ENCODE measurements at places on chromosomes 2 and 18.

GRCh38 chr2:15748736-15749323, 157.2 kb downstream of the DDX1 start:
- DNase-seq, result peak; percentile 15

DNA sequence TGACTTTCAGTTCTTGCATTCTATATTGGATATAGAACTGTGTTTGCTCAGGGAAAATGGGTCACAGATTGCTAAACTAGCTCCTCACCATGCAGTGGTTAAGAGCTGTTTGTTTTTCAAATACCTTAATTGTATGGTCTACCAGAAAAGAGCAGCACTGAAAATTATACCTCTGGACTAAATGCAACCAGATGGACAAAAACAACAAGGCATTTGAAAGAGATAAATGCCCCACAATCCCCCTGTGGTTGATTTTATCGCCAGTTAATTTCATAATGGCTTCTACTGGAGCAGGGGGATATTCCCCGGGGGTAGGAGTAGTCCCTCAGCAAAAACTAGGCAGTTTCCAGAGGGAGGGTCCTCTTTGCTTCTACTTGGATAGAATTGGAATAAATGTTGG, 267.9 kb upstream of the TNP1 start:
- DNase-seq, result no peak

DNA sequence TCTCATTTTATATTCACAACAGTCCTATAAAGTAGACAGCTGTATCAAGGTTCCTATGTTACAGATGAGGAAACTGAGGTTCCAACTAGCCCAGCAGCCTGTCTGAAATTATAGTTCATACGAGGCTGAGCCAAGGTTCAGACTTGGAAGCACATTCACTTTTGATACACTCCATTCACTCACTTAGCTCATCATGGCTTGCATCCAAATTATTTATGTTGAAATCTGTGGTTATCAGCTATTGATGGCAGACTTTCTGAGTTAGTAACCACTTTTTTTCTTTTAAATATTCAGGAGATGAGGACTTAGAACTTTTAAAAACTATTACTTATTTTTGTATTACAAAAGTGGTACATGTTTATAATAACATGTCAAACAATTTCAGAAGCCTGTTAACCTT, 188.2 kb downstream of the MTX2 start:
- DNase-seq, result no peak

DNA sequence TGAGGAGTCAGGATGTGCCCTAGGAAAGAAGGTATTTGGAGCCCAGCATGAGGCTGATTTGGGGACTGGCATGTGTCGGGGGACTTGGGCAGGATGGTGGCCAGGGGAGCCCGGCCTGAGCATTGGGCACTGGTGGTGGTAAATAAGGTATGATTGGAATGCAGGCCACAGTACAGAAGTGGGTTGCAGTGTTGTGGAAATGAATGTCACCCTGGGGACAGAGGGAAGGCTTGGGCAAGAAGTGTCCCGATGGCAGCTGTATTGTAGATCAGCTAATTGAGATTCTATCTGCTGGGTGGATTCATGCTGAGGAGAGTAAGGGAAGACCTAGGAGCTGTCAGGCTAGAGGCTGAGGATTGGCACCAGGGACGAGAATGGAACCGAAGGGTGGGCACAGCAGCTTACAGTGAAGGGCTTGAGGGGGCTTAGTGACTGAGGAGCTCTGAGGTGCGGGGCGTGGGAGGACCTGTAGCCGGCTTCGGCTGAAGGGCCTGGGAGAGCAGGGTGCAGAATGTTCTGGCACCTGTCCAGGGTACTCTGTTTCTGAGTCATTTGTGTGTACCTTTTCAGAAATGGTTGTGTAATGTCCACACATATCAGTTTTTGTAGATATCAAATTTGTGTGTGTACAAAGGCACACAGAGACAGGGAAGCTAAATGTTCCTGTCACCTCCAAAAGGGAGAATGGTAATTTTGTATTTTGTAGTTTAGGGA, 170.2 kb downstream of the PRKCE start:
- no peak for DNase-seq

GRCh38 chr2:40192864-40193669, 258.8 kb downstream of the SLC8A1 start:
- no peak for DNase-seq

DNA sequence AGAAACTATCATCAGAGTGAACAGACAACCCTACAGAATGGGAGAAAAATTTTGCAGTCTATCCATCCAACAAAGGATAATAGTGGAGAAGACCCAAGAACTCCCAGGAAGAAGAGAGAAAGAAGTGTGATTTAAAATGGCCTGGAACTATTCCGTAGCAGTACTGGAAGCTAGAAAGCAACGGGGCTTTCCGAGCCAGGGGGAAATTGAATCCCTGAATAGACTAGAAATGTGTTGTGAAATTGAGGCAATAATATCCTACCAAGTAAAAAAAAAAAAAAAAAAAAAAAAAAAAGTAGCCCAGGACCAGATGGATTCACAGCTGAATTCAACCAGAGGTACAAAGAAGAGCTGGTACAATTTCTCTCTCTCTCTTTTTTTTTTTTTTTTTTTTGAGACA, 69.3 kb downstream of the FARP2 start:
- DNase-seq, result no peak

GRCh38 chr18:3305354-3305762, 43.4 kb downstream of the MYL12B start:
- no peak for DNase-seq

- no peak for DNase-seq
These were observed 267.5 kb upstream of the SLC8A1 start for GRCh38 chr2:40719414-40719813.

DNA sequence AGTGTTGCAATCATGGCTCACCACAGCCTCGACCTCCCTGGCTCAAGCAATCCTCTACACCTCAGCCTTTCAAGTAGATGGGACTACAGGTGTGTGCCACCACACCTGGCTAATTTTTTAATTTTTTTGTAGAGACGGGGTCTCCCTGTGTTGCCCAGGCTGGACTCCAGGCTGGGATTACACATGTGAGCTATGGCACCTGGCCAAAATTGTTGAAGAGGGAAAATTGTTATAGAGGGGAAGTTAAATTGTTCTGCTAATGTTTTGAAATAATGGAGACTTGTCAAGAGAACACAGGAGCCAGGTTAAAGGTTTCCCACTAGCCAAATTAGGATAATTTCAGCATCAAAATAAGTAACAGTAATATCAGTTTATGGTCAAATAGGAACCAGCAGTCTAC, 25.1 kb downstream of the PPIG start:
- DNase-seq, result no peak

GRCh38 chr2:37829202-37829601, 95.9 kb upstream of the RMDN2 start:
- DNase-seq, result no peak

DNA sequence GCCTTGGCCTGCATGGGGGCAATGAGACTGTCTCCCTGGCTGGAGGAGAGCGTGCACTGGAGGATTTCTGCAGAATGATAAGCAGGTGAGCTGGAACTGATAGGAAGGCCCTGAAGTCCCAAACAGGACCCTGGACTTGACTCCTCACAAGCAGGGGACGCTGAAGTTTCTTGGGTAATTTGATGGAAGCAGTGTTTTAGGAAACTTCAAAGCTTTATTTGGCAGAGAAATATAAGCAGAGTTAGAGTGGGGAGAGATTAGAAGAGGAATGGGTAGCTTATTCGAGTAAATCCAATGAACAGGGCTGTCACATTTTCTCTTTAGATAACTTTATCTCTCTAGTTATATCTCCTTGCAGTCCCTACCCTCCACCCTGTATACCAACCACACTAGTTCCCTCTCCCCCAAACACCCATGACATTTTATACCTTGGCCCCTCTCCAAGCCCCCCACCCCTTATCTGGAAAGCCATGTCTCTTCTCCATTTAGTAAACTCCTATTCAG, 73.6 kb upstream of the IGFBP5 start:
- DNase-seq, result no peak

DNA sequence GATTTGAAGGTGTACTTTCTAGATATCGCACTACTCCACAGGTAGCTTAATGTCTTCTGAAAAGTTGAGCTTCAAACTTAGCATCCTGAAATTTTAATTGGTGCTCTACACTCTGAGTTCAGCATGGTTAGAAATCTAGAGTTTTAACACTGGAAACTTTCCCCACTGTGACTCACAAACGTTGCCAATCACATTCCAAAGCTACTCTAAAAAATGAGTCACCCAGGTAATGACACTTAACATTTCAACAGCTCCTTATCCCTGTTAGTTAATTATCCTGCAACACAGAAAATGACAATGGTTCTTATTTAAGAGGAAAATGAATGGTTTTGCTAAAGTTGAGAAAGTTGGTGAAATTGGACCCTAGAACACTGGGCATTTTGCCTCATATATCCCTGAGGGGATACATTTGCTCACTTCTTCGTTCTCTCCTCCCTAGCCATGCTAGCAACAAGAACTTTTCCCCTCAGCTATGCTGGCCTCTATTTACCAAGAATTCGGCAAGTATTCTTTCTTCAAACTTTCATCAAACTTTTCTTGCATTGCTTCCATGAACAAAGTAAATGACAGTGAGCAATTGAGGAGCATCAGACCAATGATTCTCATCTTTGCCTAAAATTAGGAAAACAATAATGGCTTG, 1024.1 kb upstream of the KLHL29 start:
- DNase-seq, result no peak

GRCh38 chr2:58532641-58533040, 291.5 kb upstream of the FANCL start:
- no peak for DNase-seq

DNA sequence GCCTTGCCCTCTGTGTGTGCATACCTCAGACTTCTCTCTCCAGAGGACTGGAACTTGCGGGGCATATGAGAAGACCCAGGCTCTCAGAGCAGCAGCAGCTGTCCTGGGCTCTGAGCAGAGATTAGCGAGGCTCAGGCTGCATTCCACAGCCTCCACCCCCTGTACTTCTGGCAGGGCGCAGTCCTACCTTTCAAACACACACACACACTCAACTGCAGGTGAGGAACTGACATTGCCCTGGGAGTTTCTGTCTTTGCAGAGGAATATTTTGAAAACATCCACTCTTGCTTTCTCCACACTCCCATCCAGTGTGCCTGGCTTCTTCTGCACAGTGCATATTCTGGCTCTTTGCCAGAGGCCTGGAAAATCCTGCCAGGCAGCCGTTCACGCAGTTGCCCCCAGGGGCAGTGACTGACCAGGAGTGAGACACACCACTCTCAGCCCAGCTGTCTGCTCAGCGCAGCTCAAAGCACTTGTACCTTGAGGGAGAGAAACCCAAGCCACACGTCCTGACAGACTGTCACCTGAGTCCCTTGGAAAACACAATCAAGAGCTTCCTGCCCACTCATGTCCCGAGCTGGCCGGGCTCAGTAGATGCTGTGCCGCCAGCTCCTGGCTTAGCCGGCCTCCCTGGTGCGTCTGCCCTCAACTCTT, 460.8 kb downstream of the RNF144A start:
- peak; percentile 66 for DNase-seq

DNA sequence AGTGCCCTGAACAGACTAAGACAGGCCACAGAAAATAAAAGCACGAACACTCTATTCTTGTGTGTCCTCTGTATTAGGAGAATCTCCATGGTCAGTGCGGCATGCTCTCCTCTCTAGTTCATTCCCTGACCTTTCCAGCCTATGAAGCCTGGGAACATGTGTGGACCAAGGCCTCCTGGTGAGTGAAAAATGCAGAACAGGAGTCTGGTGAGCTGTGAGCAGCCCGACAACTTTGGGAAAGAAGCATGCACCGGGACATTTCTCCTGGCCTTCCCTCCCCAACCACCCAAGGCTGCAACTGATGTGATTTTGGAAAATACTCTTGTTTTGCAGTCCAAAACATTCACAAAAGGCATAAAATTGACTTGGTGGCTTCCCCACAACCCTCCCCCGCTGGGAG, 878.3 kb upstream of the ID2 start:
- DNase-seq, result no peak

DNA sequence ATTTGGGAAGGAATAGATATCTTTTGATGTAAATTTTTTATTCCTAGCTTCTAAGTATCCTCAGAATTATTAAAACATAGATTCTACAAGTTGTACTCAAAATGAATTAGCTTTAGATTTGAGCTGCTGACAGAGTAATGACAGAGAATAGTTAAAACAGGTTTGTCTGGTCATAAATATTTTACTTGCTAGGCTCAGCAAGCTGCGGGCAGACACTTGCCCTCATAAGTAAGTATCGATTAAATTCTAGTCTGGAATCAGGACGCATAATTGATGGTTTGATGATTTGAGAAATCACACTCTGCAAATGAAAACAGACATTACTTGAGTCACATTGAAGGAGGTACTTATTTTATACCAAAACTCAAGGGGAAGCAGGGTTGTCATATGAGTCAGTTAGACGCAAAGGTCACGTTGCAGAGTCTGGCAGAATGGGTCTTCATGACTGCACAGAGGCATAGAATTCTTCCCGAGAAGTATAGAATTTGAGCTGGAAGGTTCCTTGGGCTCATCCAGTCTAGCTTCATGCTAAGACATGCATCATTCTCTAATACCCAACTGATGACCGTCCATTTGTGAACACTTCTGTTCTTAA, 27.5 kb downstream of the ARL4C start:
- no peak for DNase-seq

DNA sequence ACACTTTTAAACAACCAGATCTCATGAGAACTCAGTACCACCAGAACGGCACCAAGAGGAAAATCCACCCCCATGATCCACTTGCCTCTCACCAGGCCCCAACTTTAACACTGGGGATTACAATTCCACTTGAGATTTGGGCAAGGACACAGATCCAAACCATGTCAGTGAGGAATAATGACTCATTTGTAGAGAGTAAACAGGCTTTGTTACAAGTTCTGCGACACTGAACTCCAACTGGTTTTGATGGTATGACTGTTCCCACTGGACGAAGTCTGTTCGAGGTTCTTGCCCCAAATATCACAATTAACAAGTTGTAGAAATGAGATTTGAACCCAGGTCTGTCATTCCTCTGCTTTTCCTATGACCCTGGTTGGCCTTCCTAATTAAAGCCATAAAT, 718.1 kb upstream of the ID2 start:
- no peak for DNase-seq

DNA sequence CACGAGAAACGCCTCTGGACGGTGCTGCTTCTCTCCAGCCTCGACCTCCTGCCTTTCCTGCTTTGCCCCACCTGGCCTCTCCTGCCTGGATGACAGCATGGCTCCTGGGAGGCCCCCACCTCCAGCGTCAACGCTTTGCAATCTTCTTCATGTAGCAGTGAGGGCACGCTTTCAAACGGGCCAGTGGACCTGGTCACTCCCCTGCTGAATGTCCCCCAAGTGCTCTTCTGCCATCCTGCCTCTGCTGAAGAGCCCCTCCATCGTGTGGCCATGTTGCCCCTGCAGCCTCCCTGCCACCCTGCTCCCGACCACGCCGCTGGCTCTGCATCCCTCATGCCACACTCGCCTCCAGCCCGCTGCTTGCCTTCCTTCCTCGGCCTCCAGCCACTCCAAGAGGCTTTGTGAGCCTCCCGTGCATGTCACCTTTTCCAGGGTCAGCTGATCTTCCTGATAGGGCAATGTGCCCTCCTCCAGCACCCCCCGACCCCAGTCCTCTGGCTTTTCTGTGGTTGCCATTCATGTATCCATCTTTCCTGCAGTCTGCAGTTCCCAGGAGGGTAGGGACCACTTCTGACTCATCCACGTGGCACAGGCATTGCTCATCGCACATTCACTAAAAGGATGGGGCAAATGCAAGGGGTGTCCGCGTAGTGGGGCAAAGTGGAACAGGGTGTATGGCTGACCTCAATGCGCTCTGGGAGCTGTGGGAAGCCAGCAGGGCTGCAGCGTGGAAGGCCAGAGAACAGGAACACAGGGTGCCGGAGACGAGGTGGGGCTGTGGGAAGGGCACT, 268.8 kb downstream of the TWIST2 start:
- DNase-seq, result no peak

GRCh38 chr2:209773377-209773776, 1.7 kb downstream of the UNC80 start:
- DNase-seq, result no peak
